CD4-positive, alpha-beta T cell treated with Interleukin-6 for 4 hours (primary cell): ENCODE measurements at places on chromosomes 12 and 14.

- no peak for DNase-seq
Observed at GRCh38 chr12:110351119-110351518, 52.4 kb downstream of the ANAPC7 start.

GRCh38 chr14:77347751-77348150 is 26.9 kb downstream of the GSTZ1 start:
- no peak for DNase-seq

- no peak for DNase-seq
Observed at GRCh38 chr12:132804426-132804861, 24.2 kb downstream of the GOLGA3 start.

DNA sequence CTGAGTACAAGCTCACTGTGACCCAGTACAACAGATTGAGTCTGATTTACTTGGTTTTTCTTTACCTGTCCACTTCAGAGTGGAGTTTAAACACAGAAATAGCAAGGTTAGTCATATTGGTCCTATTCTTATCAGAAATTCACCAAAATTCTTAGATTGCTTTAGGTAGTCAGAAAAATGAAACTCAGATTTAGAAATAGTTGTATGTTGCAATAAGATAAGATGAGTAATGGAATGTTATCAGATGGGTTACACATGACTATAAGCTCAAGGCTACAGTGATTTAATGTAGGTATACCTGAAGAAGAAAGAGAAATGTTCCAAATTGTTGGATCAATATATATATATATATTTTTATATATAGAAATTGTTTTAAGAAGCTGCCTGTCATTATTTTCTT is 524.1 kb downstream of the LRFN5 start:
- no peak for DNase-seq

- DNase-seq: no peak
Observed at GRCh38 chr12:10088955-10089900, 9.6 kb downstream of the CLEC1A start.

DNA sequence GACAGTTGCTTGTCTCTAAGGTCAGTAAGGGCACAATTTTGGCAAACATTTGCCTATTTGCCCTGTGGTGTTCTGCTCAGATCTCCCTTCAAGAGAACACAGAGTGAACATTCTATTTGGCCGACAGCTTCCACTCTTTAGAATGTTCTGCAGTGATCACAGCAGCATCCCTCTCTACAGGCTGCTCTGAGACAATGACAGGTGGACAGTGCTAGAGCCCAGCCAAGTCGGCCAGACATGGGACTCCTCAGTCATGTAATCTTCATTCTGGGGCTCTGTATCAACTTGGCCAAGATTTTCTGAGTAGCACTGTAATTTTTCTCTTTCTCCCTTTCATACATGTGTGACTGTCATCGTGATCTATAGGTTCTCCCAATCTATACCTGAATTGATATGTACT is 34.8 kb downstream of the TIMELESS start:
- DNase-seq: no peak

DNA sequence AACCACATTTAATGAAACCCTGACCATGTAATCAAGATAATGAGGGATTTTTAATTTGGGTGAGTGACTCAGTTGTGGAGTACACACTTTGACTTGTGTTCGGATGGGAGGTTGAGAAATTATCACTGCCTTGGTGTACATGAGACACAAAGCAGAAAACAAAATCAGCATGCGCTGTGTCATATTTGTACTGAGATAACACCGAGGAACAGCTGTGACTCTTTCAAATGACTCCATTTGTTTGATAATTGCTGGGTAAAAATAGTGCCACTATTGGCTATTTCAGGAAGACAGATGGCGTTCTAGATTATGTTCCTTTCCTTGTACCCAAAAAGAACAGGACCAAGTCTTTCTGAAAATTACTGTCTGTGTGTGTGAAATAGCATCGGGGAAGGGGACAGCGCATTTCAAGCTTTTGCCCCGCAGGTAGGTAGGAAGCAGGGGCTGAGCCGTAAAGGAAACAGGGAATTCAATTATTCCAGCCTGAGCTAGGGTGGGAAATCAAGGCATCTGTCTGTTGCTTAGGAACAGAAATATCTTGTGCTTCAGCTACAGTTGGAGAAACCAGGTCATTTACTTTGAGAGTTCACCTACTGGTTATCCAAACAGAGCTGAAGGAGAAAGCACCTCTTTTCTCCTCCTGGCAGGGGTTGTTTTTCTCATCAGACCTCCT is 114.3 kb downstream of the SNAPC1 start:
- DNase-seq: no peak

GRCh38 chr12:96994900-96995299 is 87.8 kb downstream of the NEDD1 start:
- DNase-seq: no peak

DNA sequence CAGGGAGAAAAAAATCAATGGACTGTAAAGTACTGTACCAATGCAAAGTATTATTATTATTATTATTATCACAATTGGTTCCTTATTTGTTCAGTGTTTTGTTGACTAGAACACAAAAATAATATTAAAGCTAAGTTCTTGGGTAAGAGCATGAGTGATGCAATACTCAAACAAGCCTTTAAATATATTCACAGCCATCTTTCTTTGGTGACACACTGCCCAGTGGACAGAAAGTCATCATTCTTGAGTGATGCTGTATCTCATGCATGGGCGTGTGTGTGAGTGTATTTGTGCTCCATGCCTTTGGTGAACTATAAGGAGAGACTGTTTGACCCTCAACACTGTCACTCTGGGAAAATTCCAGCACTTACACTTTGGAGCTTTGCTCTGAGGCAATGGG is 93.6 kb downstream of the KCNK10 start:
- DNase-seq: no peak

- peak; percentile 9 for DNase-seq
Observed at GRCh38 chr12:125983094-125983783, 918.0 kb downstream of the AACS start.

- DNase-seq: peak; percentile 78
Observed at GRCh38 chr12:113098441-113099028, 37.0 kb downstream of the RASAL1 start.

DNA sequence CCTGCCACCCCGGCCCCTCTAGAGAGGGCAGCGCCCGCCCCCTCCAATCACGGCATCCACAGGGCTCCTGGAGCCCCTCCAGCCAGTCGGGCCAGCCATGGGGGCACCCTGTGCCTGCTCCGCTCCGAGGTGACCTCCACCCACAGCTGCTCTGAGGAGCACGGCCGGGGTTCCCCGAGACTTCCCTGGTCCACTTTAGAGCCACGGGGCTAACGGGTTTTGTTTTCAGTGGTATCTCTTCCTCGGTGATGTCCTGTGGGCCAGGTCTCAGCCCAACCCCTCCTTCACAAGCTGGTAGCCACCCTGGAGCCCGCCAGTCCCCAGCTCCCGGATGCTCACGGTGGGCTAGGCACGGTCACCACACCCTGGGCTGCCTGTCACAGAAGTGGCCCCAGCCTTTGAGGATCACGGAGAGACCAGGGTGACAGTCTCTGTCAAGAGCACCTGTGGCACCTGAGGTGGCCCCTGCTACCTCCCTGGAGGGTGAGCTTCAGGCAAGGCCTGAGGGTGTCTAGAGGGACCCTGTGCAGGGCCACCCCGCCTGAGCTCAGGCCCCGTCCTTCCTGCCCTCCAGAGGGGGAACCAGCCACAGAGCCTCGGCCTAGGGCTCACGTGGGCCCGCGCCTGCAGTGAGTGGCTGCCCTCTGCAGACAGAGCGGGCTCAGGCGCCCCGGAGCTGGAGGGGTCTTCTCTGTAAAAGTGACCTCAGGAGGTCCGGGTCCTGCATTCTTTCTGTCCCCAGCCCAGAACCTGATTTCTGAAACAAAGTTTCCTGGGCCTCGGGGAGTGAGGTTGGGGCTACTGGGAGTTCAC is 146.0 kb upstream of the C14orf180 start:
- no peak for DNase-seq

GRCh38 chr12:13390381-13390861 is 193.9 kb downstream of the EMP1 start:
- no peak for DNase-seq

DNA sequence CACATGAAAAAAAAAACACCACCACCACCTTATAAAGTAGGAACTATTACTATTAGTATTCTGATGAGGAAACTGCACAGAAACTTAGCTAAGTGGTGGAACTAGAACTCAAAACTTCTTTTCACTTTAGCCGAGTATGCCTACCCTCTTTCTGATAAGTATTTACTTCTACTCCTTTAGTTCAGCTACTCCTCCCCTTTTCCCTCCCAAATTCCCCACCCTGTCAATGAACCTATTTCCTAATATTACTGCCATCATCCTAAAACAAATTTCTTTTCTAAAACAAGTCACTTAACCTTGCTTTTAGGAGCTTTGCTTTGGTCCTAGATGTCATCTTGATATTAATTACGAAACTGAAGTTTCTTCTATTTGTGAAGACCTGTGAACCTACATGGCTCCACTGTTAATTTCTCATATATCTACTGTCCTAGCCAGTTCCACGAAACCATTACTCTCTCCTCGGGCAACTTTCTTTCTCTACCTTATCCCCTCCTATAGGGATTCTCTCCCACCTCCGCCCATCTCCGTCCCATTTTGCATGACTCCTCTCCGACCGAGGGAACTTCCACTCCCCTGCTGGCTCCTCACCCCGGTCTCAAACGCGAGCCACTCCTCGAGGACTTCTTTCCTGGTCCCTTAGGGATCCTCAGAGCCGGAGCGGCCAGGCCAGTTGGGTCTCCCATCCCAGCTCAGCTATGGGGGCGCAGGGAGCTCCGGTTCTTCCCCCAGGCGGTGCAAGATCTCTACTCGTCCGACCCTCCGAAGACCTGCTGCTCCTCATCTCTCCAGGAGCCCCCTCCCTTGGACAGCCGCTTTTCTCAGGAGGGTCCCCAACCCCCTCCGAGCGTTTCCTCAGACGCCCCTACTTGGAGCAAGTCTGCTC is 1.1 kb downstream of the NUMB start:
- peak; percentile 19 for DNase-seq

DNA sequence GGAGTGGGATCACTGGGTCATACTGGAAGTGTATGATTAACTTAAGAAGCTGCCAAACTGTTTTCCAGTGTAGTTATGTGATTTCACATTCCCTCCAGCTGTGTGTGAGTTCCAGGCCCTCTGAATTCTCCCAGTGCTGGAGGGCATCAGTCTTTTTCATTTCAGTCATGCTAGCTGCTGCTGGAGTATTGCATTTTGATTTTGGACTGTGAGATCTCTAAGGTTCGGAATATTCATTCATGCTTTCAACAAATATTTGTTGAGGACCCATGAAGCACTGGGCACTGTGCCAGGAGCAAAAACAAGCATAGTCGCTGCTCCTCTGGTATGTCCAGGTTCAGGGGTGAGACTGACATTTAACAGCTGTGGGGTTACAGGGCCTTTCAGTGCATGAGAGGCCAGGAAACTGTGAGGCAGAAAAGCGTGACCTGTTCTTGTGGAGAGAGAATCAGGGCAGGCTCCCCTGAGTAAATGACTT is 133.2 kb downstream of the SCARB1 start:
- no peak for DNase-seq

DNA sequence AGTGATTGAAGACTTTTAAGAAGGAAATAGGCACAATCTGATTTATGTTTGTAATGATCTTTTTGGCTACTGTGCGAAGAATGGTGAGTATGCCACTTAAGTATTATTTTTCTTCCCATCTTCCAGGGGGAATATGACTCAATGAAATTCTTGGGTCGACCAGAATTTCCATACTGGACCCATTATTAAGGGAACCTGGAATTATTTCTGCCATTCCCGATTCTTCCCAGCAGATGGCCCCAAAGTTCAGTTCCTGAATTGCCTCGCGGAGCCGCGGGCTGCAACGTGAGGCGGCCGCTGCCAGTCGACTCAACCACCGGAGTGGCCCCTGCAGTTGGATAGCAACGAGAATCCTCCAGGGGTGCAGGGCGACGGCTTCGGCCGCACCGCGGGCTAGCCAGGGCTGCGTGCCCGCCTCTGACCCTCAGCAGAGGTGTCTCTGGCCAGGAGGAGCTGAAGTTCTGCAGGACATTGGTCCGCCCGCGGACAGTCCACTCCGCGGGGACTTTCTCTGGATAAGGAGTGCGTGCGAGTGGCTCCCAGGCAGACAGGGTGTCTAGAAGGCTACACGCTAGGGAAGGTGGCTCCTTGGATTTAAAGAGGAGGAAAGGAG is 628 bp upstream of the TSHR start:
- DNase-seq: peak; percentile 79

DNA sequence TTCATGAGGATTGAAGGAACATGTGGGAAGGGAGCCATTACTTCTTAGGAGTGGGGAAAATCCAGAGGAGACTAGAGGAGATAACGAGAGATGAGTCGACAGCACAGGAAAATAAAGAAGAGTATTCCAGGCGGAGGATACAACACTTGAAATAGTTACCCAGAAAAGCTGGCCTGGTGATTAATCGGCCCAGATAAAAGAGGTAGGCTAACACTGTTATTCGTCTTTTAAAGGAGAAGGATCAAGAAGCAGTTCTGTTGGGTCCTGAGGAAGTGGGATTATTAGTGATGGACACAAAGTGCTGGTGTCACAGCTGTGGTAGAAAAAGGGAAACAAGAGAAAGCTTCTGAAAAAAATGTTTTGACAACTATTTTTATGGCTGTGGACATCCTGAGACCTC is 425.3 kb downstream of the ZFP36L1 start:
- DNase-seq: no peak

- DNase-seq: no peak
Observed at GRCh38 chr12:24952389-24952788, 3.5 kb upstream of the BCAT1 start.

GRCh38 chr12:32881107-32881506 is 15.5 kb downstream of the PKP2 start:
- DNase-seq: no peak

DNA sequence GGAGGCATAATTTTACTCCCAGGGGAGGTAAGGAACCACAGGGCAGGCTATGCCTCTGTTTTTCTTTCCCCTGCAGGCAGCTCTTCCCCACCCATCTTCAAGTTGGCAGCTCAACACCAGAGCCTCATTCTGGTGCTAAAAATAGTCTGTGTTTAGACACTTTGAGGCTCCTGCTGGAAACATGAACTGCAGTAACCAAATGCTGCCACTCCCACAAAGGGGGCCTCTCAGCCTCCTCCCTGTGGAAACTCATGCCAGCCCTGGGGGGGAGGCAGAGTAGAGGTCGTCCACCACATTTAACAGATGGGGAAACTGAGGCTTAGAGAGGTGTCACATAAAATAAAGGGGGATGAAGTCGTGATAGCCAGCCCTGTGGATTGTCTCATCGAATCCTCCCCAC is 61.4 kb downstream of the WSCD2 start:
- no peak for DNase-seq
